ENCODE measurements at places on chromosomes 3 and 15. TPM values are rescaled to one million over a fixed set of nuclear protein-coding genes. Genes with fewer than 3 reads are reported as not detected.

DNA sequence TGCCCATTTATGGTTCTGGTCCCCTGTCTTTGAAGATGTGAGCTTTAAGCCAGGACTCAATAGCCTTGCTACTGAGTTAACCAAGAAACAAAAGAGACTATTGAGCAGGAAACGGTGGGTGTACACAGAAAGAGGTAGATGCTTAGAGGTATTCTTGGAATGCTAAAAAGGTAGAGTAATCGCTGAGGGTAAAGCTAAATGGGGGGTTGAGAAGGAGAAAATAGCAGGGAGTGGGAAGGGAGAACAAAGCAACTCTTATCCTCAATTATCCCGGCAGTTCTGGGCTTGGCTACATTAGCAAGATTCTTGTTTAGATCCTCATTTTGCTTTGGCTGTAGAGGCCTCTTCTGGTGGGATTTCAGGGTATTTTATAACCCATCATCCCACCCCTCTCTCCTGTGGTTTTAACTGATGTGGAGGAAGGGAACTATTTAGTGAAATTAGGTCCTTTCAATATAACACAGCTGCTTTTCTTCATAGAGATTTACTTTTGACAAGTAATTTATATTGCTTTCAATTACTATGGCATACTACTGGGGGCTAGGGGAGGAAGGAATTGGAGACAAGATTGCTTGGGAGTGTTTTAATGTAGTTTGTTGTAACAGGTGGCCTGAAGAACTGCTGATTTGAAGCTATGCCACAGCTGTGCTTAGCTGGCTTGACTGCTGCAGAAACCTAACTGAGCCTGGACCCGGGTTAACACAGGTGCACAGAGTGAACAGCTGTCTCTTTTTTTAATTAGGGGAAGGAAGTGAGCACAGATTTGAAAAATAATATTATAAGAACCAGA lies 234.3 kb upstream of the CCDC54 start:
- DNase-seq, result peak; percentile 19

GRCh38 chr3:160709477-160710182 lies 32.7 kb downstream of the ARL14 start:
- DNase-seq, result no peak

DNA sequence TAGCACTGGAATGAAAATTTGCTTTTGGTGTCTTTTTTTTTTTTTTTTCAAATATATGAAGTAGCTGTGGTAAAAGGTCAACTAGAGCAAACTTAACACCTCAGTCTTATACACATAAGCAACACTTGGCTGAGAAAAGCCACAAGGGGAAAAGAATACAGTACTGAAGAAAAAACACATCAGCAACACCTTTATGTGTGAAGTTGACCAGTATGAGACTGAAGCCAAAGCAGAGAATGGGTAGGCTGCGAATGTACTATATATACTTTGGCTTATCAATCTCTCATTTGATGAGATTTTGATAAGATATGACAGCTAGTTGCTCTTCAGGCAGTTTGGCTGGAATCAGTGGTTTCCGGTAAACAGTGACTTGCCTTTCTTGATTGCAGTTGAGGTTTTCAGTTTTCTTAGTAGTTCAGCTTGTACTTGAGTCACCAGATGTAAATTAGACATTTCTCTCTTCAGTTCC lies 22.0 kb upstream of the ZCWPW2 start:
- no peak for DNase-seq

GOLGA6L10 gene
- total RNA-seq, result 0.47 TPM

Data from G401 (cell line).